ENCODE measurements at places on chromosomes 2 and 18.

DNA sequence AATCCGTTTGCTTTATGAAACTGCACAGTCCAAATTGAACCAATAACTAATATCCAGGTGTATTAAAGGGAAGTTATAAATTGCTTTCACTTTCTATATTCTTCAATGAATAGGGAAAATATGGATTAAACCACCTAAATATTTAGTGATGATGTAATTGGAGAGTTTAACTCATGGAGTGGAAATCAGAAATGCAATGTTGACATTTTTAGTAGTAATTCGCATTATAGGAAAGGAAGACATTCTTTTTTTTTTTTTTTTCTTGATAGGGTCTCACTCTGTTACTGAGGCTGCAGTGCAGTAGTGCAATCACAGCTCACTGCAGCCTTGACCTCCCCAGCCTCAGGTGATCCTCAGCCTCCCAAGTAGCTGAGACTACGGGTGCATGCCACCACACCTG is 321.9 kb downstream of the RNF144A start:
- no peak for DNase-seq

DNA sequence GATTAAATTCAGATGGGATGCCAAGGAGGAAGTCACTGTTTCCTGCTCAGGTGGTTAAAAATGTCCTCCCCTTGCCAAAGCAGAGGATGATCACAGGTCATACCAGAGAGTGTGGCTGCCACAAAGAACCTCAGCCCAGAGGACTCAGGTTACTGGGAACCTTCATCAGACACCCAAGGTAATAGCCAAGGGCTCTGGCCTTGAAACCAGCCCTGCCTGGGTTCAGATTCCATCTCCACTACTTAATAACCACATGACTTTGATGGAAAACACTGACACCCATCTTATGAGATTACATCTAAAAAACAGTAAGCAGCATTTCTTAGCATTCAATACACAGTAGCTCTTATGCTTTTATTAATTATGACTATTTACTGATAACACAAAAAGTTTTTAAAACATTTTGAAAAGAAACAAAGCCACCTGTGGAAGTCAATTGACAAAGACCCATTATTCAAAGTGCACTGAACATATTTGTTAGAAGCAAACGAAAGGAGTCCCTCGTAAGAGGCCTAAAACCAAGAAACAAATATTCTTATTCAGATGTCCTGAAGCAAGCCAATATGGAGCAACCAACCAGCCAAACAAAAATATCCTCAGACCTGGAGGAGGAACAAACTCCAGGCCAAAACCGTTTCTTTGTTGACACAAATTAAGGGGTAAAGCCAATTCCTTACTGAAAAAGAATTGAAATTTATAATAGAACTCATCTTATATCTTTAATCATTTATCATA is 241.5 kb downstream of the RNF152 start:
- DNase-seq = no peak

DNA sequence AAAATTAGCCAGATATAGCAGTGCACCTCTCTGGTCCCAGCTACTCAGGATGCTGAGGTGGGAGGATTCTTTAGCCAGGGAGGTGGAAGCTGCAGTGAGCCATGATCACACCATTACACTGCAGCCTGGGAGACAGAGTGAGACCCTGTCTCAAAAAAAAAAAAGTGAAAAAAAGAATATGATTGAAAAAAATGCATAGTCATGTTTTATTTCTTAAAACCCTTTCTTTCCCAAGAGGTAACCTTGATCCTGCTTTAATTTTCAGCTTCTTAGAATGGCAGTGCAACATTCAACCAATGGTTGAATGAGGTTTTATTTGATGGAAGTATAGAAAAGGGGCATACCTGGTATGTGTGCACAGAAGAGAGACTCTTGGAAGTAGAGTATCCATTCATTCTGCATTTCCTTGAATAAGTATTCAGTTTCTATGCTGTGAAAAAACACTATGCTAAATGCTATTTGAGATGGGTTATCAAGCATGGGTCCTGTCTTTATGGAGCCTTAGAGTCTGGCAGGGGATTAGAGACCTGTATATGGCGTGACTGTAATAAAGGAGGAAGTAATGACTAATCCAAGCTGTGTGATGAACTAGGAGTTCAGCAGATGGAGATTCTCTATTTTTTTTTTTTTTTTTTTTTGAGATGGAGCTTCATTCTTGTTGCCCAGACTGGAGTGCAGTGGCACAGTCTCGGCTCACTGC is 146.3 kb downstream of the WDSUB1 start:
- DNase-seq = peak; percentile 63

- no peak for DNase-seq
Observed at GRCh38 chr2:26527726-26528585, 50.0 kb upstream of the OTOF start.

GRCh38 chr2:162177301-162177700 is 25.3 kb upstream of the GCG start:
- DNase-seq = no peak

DNA sequence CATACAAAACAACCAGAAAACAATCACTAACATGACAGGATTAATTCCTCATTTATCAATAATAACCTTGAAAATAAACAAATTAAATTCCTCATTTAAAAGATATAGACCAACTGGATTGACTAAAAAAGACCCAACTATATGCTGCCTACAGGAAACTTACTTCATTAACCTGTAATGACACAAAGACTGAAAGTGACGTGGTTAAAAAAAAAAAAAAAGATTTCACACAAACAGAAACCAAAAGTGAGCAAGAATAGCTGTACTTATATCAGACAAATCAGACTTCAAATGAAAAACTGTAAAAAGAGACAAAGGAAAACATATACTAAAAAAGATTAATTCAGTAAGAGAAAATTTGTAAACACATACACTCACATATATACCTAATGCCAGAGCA is 201.2 kb downstream of the CCDC178 start:
- DNase-seq = no peak

DNA sequence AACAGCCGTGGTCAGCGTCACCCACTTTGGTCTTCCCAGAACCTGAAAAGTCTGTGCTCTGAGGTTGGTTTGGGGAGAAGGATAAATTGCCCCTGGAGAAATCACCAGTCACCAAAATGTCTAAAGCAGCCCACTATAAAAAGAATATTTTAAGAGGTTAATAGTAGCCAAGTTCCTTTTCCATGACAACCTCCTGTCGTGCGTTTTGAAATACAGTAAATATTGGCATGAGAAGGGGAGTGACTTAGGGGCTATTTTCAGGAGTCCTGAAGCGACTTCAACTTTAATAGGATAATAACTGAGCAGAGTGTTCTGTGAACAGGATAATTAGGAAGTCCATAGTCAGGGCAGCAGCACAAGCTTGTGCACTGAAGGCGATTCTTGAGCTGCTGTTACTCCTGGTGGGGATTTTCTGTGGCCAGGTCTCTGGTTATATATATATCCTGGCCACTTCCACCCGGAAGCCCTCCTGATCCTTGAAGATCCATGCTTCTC is 49.3 kb downstream of the RNF144A start:
- no peak for DNase-seq

DNA sequence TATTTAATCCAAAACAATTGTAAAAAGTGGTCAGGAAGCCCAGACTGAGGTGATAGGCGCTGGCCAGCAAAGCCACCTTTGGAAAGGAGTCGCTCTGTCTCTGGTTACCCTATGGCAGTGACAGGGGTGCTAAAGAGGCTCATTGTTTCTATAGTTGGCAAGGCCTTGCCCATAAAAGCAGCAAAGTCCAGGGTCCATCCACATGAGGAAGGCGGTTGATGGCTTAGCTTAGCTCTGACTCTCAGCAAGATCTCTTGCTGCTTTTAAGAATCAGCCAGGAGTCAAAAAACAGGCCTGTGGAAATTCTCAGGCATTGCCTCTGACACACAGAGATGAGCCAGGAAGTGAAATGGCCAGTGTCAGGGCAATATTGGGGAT is 57.8 kb upstream of the CYP26B1 start:
- DNase-seq = no peak

DNA sequence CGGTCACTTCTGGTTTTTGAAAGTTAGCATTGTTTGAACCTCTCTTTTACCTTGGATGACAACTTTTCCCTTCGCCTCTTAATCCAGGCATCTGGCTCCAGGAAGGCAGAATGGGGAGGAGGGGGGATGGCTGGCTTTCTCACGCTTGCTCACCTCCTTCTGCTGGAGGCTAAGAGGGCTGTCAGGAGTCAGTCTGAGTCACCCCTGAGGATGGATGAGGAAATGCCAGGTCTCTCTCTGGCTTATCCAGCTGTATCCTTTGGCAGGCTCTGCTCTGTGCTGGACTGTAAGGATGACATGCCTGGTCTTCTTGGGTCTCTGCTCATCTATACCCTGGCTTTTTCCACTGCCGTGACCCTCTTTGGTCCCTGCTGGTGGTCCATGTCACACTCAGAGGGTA is 142.9 kb upstream of the GYPC start:
- no peak for DNase-seq

DNA sequence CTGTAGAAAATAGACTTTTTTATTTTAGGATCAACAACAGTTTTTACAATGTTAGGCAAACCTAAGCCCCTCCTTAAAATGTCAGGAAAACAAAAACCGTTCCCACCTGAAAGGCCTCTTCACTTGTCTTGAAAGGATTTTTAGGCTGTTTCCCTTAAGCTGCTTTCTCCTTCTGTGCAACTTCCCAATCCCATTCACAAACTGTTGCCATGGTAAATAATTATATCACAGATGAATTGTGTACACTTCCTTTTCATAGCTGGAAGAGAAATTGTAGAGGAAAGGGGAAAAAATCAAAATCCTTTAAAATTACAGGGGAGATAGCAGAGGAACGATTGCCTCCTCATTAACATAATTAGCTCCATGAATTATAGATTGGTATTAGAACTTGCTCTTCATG is 1488.0 kb upstream of the CELF4 start:
- DNase-seq = no peak

GRCh38 chr2:53202063-53202462 is 565.5 kb upstream of the CHAC2 start:
- DNase-seq = peak; percentile 56

- no peak for DNase-seq
Observed at GRCh38 chr2:160267022-160267421, 67.0 kb upstream of the ITGB6 start.

GRCh38 chr18:46550609-46551008 is 106.4 kb downstream of the LOXHD1 start:
- no peak for DNase-seq

- DNase-seq = peak; percentile 5
Observed at GRCh38 chr2:222142027-222142426, 156.8 kb downstream of the PAX3 start.

DNA sequence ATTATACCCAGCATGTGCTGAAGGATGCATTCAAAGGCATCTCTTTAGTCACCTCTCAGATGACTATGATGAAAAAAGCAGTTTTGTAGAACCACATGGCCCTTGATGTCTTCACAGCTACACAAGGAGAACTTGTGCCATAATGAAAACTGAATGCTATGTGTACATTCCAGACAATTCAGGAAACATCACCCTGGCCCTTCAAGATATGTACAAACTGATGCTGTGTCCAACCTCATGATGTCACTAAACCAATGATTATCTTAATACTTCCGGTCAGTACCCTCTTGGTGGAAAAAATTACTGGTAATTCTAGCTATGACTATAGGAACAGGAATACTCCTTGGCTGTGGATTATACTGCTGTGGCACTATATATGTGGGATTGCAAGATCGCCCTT is 20.0 kb downstream of the DUSP11 start:
- DNase-seq = no peak

GRCh38 chr2:210768329-210768910 is 212.0 kb downstream of the CPS1 start:
- DNase-seq = no peak

DNA sequence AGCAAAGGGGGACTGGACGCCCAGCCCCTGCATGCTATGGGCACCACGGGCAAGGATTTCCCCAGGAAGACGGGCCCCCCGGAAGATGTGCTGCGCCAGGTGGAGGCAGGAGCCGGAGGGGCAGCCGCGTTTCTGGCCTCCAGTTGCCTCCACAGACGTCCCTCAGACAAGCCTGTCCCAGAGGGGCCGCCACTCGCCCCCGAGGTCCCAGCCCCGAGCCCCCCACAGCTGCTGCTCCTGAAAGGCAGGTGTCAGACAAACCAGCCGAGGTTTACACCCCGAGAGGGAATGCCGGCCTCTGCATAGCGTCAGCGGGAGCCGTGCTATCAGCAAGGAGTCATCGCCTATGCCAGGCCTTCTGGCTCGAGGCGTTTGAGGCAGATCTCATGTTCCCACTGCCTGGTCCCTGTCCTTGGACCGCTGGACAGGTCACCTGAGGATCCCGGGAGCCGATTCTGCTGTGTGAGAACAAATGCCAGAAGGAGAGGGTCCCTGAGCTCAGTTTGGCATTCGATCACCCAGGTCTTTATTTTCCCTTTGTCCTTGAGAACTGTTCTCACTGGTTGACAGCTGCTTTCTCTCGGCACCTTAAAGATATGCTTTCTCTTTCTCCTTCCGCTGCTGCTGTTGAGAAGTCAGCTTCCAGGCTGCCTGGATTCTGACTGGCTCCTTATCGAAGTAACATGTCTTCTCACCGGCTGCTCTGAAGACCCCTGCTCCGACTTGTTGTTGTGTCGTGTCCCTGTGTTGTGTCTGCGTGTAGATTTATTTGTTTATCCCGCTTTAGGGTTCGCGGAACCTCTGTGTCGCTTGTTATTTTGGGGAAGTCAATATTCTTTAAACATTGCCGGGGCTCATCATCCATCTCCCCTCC is 20.6 kb downstream of the CROCC2 start:
- DNase-seq = no peak

GRCh38 chr2:143284087-143284675 is 155.0 kb downstream of the ARHGAP15 start:
- no peak for DNase-seq

DNA sequence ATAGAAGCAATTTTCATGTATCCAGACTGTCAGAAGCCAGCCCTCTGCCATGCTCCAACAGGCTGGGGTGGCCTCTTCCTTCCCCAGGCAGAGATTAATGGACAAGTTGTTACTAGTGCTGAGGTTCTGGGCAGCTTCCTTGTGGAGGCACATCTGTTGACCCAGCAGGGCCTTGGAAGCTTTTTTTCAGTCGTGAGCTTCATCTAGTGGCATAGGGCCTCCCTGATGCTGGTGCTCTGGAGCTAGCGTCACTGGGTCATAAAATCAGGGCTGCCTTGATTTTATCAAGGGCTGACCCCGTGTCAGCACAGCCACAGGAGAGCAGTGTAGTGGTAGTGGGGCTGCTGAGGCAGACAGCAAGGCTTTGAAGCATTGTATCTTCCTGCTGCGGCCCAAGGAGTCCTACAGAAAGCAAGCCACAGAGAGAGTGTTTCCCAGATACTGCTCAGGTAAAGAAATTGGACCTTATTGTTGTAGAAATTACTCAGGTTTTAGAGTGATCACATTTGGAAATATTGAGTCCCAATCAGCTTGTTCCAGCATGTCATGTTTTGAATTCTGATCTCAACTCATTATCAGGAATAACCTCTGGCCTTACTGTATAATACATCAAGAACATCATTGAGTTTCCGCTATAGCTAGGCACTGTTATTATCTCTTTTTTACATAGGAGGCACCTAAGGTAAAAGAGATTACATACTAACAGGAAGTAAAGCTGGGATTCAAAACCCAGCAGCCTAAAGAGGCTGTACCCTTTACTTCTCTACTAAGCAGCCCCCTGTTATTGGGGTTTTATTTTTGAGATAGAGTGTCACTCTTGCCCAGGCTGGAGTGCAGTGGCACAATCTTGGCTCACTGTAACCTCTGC is 92.3 kb upstream of the ALPP start:
- no peak for DNase-seq

- no peak for DNase-seq
Observed at GRCh38 chr2:43831543-43832294, 6.9 kb downstream of the ABCG5 start.

- DNase-seq = no peak
Observed at GRCh38 chr2:10410001-10410822, 37.9 kb downstream of the ODC1 start.

GRCh38 chr2:164661349-164661748 is 40.1 kb upstream of the GRB14 start:
- no peak for DNase-seq
